Activated T-cell treated with anti-CD3 and anti-CD28 coated beads, Interleukin-2, amount 50 U/mL, for 4 hours (primary cell): ENCODE measurements at places on chromosomes 16 and 17. TPM values are rescaled to one million over a fixed set of nuclear protein-coding genes. Genes with fewer than 3 reads are reported as not detected.

SLC25A10 gene
- total RNA-seq, result 29.9 TPM

FBXO39 gene
- not detected for total RNA-seq

NPIPB2 gene
- total RNA-seq, result 4.3 TPM

RHBDL1 gene
- 0.52 TPM for total RNA-seq

TBC1D16 gene
- 2.6 TPM for total RNA-seq

HOXB1 gene
- total RNA-seq, result not detected

ZG16B gene
- total RNA-seq, result 0.33 TPM

CLEC10A gene
- total RNA-seq, result not detected

NUP93 gene
- total RNA-seq, result 181 TPM

SEPTIN1 gene
- total RNA-seq, result 152 TPM

KRTAP3-1 gene
- total RNA-seq, result not detected

RAMP2 gene
- total RNA-seq, result not detected

RNF222 gene
- not detected for total RNA-seq

SLC5A10 gene
- total RNA-seq, result not detected

OMG gene
- not detected for total RNA-seq

RRAD gene
- total RNA-seq, result 0.50 TPM
